ENCODE measurements at places on chromosomes 7 and 10.

- DNase-seq: no peak
Measured at GRCh38 chr10:18436902-18437301, 214.5 kb downstream of the NSUN6 start.

DNA sequence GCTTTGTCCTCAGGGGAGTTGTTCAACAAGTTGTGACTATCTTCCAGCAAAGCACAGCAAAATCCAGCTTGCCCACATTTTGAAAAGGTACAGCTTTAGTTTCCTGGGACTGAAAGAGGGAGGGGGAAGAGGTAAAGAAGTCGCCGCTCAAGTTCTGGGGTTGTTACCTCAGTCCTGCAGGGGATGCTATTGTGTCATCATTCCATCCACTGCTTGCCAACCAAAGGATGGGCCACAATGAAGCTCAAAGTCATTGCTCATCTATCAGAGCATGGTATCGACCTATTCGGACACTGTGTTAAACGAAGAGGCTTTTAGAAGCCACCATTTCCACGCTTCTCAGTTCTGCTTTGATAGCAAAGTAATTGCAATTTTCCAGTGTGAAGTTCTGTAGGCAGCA is 34.3 kb downstream of the NPY start:
- no peak for DNase-seq

- peak; percentile 92 for DNase-seq
Measured at GRCh38 chr7:100867040-100867775, at the start of gene TRIP6. Gene TRIP6, plus strand, starts transcription at chr7:100867387. Its CDS starts 111 bp downstream, at chr7:100867498.

- no peak for DNase-seq
Measured at GRCh38 chr7:151400626-151401315, 9.1 kb downstream of the WDR86 start.

GRCh38 chr7:5320802-5321396 is 38.2 kb downstream of the SLC29A4 start:
- DNase-seq: no peak

GRCh38 chr7:2936301-2936700 is 92.2 kb upstream of the GNA12 start:
- no peak for DNase-seq

DNA sequence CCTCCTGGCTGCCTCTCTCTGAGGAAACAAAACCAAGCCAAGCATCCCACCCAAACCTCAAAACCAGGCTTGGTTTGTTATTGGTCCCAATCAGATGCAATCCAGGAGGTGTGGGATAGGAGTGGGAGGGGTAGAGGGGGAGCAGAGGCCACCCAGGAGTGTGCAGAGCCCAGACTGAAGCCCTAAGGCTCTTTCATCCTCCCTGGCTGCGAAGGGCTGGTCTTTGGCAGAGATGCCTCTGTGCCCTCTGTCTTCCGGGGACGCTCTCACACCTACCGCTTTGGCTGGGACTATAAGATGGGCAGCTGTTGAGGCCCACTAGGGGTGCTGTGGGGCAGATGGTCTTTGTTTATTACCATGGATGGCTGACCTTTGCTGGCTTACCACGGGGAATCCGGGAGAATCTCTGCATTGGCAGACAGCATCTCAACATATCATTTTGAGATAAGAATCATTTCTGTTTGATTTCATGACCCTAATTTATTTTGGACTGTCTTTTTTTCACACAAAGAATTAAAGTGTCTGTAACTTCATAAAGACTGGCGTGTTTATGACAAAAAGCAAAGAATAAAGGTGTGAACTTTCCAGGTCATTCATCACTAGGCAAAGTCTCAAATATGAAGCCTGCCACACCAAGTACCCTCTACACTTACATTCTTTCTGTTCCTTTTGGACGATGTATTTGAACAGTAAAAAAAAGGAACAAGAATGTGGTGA is 6.5 kb upstream of the DENND2A start:
- no peak for DNase-seq

DNA sequence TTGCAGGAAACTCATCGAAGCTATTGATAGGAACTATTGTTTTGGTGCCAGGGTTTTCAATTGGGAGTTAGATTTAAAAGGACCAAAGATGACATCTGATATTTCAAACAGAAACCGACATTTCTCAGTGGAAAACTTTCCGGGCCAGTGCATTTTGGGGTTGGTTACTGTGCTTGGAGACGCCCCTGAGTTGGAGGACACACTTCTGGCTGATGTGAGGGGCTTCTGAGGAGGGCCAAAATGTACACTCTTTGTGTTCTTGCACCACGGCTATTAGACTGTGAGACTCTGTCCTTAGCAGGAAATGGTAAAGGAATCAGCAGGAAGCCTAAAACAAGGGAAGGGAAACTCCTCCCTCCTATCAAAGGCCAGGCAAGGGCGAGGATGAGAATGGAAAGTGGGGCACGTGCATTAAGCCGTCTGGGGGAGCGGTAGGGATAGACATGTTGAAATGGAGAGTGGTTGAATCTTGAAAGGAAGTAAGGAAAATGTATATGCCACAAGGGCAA is 1.8 kb upstream of the SRGN start:
- no peak for DNase-seq

- no peak for DNase-seq
Measured at GRCh38 chr10:3472287-3473051, 299.9 kb upstream of the PITRM1 start.

Data from psoas muscle (tissue), 8 donors.